NCI-H187 (cell line): ENCODE measurements at places on chromosomes 13 and 19.

DNA sequence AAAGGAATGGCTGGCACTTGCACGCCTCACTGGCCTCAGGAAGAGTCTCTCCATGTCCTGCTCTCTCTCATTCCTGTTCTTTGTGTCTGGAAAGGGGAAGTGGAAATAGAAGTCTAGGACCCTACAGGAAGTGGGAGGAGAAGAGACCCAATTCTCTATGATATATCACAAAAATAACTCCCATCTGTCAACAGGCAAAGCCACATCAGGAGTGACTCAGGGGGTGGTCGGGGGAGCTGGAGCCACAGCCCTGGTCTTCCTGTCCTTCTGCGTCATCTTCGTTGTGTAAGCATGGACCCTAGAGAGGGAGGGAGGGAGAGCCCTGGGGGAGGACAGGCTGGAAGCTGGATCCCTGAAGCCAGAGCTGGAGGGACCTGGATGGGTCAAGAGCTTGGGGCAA lies 3.0 kb downstream of the SIGLEC9 start:
- DNase-seq = no peak

DNA sequence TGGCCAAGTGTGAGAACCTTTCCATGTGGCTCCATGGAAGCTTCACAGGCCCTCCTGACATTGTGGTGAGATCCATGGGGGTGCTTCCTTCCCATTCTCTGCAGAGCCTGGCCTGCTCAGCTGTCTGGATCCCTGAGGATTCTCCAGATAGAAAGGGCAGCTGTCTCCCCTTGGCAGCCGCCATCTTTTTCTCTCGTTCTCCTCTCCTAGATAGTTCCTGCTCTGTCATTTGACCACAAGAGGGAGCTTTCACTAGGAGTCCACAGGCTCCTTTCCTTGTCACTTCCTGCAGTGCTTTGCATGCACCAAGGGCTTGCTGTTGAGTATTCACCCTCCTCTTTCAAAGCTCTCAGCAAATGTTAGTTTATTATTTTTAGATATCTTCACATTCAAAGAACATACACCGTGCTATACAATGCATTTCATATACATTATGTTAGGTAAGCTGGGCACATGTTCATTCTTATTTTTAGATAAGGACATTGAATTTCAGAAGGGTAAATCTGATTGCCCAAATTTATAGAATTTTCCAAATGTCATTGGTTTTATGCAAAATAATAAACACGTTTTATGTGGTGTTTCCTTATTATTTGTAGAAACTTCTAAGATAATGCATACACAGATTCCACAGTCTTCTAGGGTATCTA lies 133.2 kb downstream of the FRY start:
- peak; percentile 33 for DNase-seq

GRCh38 chr13:60111691-60112090 lies 52.0 kb downstream of the DIAPH3 start:
- no peak for DNase-seq

DNA sequence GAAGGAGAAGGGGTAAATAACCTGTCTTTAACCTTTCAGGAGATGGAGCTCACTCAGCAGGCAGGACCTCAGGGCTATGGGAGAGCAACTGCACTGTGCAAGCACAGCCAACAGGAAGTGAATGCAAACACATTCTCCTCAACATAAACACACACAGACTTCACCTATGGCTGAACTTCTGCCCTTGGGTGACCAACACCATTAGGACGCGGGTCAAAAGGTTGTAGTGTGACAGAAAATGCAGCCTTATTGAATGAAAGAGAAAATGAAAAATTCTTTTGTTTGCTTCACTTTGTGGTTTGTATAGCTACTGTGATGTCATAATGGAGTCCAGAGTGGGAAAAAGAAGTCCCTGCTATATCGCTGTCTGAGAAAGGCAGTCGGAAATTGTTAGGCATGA lies 323.0 kb downstream of the NDFIP2 start:
- DNase-seq = no peak

DNA sequence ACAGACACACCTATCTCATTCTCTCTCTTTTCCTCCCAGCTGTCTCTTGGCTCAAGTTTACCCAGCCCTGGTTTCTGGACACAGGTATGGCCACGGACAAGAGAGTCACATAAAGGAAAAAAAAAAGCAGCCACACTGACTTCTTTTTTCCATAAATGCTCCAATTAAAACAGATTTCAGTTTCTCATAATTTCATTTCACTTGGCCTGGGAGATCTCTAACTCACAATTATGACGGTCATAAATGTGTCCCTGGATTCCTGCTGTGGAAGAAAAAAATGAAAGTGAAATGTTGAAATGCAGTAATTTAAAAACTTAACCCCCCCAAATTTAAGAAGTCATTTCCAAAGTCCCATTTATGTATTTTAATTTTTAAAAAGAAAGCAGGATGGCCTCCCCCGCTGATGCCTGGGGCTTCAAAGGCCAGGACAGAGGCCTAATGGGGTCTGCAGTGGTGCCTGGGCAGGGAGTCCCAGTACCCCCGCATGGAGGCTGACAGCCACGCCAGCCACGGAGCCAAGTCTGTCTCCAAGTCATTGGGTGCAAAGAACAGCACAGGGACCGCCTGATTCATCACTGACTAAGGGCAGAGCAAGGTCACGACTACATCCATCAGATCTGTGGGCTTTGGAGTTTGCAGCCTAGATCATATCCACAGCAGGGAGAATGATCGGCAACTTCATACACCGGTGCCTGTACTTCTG lies 79.7 kb downstream of the TSHZ3 start:
- no peak for DNase-seq

- no peak for DNase-seq
These were observed 22.3 kb downstream of the EPS15L1 start for GRCh38 chr19:16449330-16449961.

GRCh38 chr13:60619461-60619860 lies 222.4 kb downstream of the TDRD3 start:
- DNase-seq = no peak

- no peak for DNase-seq
These were observed 1.5 kb downstream of the ERCC2 start for GRCh38 chr19:45368737-45369340.

GRCh38 chr19:58252102-58252685 lies 23.5 kb downstream of the ZNF544 start:
- DNase-seq = no peak

GRCh38 chr19:32311371-32311770 lies 34.0 kb upstream of the ZNF507 start:
- DNase-seq = no peak

GRCh38 chr13:99031832-99032231 lies 54.0 kb upstream of the DOCK9 start:
- no peak for DNase-seq

DNA sequence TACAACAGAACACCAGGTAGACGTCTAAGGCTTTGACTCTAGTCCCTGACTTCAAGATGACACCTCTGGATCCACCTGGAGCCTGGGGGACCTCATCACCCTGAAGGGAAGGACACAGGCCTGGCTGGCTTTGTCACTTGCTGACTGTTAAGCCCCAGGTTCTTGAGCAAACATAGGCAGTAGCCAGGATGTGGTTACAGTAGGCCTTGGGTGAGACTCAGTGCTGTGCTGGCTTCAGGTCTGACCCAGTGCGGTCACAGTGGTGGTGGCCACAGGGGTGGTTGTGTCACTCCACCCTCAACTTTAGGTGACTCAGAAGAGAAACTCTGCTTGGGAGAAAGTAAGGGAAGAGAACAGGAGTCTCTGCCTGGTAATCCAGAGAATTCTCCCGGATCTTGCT lies 497.8 kb downstream of the UQCRFS1 start:
- no peak for DNase-seq

GRCh38 chr19:53655042-53655665 lies 23.4 kb downstream of the DPRX start:
- DNase-seq = no peak

DNA sequence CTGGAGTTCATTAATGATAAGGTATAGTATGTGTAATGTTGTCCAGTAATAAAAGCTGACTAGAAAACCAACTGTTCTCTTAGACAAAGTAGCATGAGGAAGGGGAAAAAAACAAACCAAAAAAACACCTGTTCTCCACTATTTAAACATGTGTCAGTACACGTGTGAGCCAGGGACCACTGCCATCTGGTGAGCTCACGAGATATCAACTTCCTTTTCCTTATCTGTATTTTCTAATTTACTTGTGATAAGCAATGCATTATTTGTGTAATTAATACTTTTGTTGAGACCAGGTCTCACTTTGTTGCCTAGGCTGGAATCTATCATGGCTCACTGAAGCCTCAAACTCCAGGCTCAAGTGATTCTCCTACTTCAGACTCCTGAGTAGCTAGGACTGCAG lies 4.3 kb upstream of the SIX5 start:
- DNase-seq = no peak

GRCh38 chr19:44580366-44580895 lies 32.9 kb upstream of the IGSF23 start:
- no peak for DNase-seq

DNA sequence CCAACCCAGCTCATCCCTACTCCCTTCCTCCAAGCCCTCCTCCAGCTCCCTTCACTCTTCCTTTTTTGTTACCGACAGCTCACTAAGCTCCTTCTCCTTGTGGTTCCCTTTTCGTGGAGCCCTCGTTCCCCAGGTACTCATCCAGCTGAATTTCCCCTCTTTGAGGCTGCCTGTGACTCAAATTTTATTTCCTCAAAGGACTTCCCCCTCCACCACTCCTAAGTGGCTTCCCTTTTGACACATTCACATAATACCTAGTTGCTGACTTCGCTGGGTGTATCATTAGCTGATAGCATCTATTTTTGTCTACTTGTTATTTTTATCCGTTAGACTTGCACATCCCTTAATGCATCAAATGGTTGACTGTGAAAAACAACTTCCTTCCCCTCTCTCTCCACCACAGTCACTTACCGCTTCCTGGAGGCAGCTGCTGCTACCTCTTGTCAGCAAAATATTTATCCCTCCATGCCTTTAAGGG lies 14.5 kb downstream of the FFAR2 start:
- no peak for DNase-seq

GRCh38 chr19:49442771-49443365 lies 1.5 kb upstream of the SLC17A7 start:
- DNase-seq = peak; percentile 88

- no peak for DNase-seq
These were observed 751 bp downstream of the GRAMD1A start for GRCh38 chr19:35000647-35001501.

- no peak for DNase-seq
These were observed 13.2 kb upstream of the LATS2 start for GRCh38 chr13:21074546-21074945.

GRCh38 chr19:7272856-7273578 lies 21.2 kb downstream of the INSR start:
- DNase-seq = peak; percentile 14

- DNase-seq = no peak
These were observed 114.7 kb upstream of the MCF2L start for GRCh38 chr13:112854321-112854720.

GRCh38 chr19:53927739-53928138 lies 18.7 kb downstream of the CACNG7 start:
- no peak for DNase-seq
